ENCODE measurements at places on chromosomes 6 and 20.

DNA sequence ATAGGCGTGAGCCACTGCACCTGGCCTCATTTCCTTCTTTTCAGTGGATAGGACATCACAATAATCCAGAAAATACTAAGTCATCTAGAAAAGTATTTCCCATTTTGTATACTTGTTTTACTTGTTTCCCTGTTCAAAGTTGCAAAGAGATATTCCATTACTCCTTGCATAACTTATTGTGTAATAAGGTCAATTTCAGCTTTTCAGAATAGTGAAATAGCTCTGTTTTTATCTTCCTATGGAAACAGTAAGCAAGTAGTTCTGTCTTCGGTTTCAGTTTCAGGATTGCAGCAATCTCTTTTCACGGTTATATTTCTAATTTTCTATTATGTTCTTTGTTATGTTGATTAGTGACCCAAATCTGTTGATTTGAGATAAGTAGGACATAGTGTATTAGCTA, 6.0 kb downstream of the STX11 start:
- DNase-seq = no peak

GRCh38 chr20:29497261-29497671, 1760.2 kb upstream of the DEFB115 start:
- no peak for DNase-seq

- DNase-seq = no peak
Observed at GRCh38 chr6:27726619-27727023, 185.6 kb downstream of the OR2B2 start.

DNA sequence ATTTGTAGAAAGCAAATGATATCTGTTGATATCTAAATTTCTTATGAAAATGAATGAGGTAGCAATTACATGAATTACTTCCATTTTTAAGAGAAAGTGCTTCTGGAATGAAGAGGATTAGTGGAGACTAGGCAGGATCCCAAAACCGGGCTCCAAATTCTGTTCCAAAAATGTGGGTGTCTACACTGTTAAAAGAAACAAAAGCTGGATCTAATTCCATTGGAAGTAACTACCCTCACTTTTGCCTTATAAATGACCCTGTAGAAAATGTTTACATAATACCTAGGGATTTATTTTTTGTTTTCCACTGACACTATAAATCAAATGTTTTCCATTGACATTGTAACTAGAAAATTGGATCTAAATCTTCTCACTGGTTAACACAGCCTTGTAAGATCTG, 454.9 kb upstream of the JARID2 start:
- no peak for DNase-seq

DNA sequence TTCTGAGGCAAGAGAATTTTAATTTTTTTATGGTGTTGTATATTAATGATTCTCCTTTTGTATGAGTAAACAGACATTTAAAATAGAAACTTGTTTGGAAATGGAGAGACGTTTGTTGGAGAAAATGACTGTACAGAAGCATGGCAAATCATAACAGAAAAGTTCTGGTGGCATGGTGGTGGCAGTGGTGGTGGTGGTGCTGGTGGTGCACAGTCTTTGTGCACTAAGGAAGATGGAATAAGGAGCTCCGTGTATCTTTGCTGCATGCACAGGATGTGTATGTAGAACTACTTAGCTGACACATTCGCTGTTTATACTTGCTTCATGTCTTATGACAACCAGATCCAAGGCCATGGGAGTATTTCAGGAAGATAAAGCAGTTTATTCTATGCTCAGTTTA, 294.9 kb downstream of the UTRN start:
- DNase-seq = no peak

GRCh38 chr20:22729180-22729579, 144.8 kb upstream of the FOXA2 start:
- DNase-seq = no peak

Measured in effector CD4-positive, alpha-beta T cell (primary cell).